ENCODE measurements at places on chromosomes 6 and 20. TPM values are rescaled to one million over a fixed set of nuclear protein-coding genes. Genes with fewer than 3 reads are reported as not detected.

The MCM8 gene
- total RNA-seq = 6.0 TPM

The GSTA2 gene
- total RNA-seq = 4.8 TPM

The PLCB1 gene
- 6.3 TPM for total RNA-seq

The ELOVL5 gene
- total RNA-seq = 72.4 TPM

The FOXQ1 gene
- total RNA-seq = 7.5 TPM

The TMC2 gene
- total RNA-seq = 0.92 TPM

The MRPS26 gene
- 31.0 TPM for total RNA-seq

The VNN1 gene
- total RNA-seq = 10.0 TPM

The KCNG1 gene
- not detected for total RNA-seq

DNA sequence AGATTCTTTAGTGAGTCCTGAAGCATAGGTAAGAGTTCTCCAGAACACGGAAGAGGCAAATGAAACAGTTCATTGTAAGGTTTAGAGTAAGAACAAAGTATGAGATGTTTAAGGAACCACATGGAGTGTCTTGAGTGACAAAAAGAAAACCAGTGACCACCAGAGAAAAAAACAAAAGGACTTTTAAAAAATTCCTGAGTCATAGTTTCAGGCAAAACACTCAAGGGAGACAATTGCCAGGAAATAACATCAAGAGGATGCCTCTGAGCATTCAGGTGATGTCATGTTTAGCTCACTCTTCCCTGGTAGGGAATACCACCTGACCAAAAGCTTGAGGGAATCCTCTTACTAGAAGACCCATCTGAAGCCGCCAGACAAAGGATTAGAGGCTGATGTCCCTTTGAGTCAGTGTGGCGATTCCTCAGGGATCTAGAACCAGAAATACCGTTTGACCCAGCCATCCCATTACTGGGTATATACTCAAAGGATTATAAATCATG is 110.3 kb downstream of the COL19A1 start:
- DNase-seq = no peak

DNA sequence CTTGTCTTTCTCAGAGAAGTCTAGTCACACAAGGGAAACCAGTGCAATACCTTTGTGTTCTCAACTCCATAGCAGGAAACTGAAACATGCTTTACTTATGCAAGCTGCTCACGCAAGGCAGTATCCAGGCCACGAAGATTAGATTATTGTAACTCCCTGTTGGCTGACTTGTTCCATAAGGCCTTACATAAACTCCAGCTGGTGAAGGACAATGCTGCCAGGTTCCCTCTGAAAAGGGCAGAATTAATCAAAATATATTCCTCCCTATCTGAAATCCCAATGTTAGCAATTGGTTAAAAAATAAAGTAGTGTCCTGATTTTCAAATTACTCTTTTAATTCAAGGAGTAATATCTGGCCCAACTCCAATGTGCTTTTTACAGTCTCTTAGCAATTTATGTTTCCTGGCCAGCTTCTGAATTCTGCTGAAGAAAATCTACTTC is 966.6 kb downstream of the HACE1 start:
- no peak for DNase-seq

DNA sequence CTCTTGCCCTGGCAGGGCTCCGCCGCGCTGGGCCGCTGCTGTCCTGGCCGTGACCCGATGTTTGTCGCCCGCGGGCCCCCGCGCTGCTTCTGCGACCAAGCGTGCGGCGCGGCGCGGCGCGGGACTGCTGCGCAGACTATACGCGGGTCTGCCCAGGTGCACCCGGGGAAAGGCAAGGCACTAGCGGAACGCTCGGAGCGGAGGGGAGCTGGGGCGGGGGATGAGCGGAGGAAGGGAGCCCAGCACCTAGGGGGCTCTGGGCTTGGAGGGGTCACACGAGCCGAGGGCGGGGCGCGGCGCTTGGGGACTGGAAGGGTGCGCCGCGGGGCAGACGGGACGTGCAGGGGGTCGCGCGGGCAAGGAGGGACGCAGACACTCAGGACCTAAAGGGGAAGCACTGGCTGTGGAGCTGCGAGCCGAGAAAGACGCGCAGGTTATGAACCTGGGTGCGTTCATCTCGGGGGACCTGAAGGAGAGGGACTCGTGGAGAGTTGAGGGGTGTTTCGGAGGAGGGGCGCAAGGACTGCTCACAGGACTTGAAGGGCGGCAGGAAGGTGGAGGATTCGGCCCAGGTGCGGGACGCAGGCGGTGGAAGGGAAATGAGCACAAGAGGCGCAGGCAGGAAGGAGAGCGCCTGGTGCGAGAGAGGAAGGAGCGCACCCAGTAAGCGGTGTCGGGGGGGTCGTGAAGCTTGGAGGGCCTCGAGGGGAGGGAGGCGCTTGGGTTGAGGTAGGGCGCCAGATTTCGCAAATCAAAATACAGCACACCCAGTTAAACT is 40.8 kb upstream of the ZNFX1 start:
- DNase-seq = peak; percentile 54

DNA sequence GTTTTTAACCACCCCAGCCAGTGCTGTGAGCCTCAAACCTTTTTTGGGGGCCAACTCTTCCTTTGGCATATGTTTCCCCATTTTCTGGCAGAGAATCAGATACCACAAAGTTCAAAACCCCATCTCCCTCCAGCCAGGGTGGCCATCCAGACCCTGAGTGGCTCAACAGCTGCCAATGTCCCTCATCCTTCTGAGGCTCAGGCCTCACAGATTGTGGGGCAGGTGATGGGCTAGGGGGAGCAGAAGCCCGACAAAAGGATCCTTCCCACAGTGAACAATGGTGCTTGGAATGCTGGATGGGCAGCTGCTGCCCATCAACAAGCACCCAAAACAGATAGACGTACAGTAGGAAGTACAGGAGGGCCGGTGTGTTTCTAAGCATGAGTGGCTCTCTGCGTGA is 42.6 kb upstream of the IL17A start:
- DNase-seq = no peak

GRCh38 chr20:33995053-33995831 is 1.5 kb downstream of the RALY start:
- DNase-seq = no peak

- DNase-seq = no peak
Measured at GRCh38 chr20:53220482-53221307, 248.5 kb downstream of the TSHZ2 start.

GRCh38 chr6:3813150-3813780 is 35.9 kb upstream of the FAM50B start:
- DNase-seq = no peak

DNA sequence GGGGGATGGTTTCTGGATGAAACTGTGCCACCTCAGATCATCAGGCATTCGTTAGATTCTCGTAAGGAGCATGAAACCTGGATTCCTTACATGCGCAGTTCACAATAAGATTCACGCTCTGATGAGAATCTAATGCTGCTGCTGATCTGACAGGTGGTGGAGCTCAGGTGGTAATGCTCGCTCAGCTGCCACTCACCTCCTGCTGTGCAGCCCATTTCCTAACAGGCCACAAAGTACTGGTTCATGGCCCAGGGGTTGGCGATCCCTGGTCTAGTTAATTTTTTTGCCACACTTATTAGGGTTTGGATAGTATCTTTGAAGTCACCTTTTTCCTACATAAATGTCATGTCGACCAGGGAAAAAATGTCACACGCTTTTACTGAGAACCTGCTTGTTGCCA is 96.8 kb upstream of the MLIP start:
- DNase-seq = no peak

DNA sequence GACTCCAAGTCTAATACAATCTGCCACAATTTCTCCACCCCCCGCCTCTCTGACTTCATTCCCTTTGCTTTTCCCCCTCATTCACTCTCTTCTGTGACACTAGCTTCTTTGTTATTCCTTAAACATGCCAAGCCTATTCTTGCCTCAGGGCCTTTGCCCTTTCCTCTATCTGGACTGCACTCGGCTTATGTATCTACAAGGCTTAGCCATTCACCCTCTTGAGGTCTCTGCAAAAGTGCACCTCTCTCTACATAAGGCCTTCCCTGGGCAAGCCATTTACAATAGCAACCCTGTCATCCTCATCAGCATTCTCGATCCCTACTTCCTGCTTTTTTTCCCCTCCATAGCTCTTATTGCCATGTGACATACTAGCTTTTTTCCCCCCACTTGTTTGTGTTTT is 168.9 kb downstream of the PDSS2 start:
- DNase-seq = no peak

- no peak for DNase-seq
Measured at GRCh38 chr6:139327038-139327437, 35.2 kb upstream of the TXLNB start.

DNA sequence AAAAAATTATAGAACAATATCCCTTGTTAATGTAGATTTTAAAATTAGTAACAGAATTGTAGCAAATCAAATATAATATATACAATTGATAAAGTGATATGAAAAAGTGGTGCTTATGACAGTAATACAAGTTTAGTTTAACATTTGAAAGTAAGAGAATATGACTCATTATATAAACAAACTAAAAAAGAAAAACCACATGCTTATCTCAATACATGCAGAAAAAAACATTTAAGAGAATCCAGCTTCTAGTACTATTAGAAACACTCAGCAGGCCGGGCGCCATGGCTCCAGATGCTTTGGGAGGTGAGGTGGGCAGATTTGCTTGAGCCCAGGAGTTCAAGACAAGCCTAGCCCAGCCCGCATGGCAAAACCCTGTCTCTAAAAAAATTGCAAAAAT is 60.7 kb upstream of the LAMA2 start:
- DNase-seq = no peak

DNA sequence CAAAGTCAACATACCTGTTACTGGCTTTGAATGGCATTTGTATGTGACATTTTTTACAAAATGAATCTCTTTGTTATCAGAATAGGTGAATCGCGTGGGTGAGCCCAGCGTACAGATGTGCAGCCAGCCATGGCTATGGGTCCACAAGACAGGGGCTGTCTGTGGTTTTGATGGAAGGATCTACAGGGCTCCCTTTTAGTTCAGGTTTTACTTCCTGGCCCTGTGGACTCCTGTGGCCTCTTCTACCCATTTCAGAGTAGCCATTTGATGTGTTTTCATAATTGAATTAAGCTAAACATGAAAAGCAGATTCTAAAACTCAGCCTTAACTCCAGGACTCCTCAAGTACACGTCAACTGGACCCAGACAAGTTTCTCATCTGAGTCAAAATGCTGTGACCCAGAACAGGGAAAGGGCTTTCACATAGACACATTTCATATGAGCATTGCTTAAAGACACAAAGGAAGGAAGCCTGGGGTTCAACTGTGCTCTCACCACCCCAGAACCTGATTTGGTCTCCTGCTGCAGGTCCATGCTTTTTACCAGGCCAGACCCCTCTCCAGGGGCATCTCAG is 105.3 kb upstream of the NAA20 start:
- no peak for DNase-seq

DNA sequence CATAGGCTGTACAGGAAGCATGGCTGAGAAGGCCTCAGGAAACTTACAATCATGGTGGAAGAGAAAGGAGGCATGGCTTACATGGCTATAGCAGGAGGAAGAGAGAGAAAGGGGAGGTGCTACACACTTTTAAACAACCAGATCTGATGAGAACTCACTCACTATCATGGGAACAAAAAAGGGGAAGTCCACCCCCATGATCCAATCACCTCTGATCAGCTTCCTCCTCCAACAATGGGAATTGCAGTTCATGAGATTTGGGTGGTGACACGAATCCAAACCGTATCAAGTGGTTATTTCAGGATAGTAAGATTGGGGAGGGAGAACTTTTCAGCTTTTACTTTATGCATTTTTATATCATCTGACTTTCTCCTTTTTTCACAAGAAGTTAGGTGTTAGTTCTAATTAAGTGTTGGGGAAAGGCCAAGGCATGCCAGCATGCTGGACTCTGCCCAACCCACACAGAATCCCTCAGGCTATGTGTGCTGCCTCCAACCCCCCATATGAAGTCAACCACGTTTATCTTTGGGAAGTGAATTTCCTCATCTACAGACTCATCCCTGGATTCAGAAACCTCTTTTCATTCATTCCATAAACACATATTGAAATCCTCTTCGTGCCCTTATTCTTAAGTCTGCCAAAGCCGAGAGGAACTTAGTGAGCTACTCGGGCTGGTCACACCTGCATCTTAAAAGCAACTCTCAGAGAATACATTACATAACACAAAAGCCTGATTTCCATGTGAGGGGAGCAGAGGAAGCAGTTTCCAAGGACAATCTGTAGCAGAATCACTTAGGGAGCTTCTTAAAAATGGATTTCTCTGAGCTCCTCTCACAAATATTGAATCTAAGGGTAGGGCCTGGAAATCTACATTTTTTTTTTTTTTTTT is 16.7 kb upstream of the CLIC5 start:
- no peak for DNase-seq

GRCh38 chr6:27873021-27873940 is 38.9 kb downstream of the OR2B2 start:
- DNase-seq = peak; percentile 73

- no peak for DNase-seq
Measured at GRCh38 chr6:36769183-36769675, 70.0 kb downstream of the CPNE5 start.

GRCh38 chr6:132388291-132388690 is 13.0 kb downstream of the MOXD1 start:
- no peak for DNase-seq

- DNase-seq = no peak
Measured at GRCh38 chr6:123994891-123995635, 191.4 kb downstream of the NKAIN2 start.

DNA sequence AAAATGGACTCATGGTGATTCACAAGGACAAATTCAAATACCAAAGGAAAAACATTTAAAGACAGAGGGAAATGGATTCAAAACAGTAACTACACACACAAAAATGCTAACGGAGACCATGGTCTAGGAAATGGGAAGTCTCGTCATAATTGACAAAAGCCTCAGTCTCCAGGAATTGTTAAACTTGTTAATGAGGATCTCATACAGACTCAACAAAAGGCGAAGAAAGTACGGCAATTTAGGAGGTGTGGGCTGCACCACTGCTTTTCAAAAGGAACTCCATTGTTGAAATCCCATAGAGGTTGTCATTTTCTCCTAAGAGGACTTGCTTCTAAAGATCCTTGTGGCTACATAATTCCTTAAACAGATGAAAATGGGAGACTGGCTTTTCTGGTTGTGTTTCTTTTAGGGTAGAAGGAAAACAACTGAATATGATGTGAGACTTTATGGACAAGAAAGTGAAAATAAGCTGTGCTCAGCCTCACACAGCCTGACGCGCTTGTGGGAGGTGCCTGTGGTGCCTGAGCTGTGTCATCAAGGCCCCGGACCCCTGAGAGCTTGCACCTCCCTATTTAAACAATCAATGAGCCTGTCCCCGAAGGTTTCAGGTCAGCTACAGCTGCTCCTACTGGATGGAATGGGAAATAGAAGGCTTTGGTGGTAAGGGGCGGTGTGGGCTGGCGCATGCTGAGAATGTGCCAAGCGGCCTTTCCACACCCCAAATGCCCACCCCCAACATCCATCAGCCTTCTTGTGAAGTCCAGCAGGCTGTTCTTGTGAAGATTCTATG is 2.5 kb upstream of the CLDN20 start:
- no peak for DNase-seq

GRCh38 chr6:157823001-157823527 is at the start of gene SNX9:
Gene SNX9 (plus strand): TSS chr6:157823246. CDS start chr6:157823435, 189 bp downstream.
- DNase-seq = peak; percentile 85
